ENCODE measurements at places on chromosomes 5 and 9.

DNA sequence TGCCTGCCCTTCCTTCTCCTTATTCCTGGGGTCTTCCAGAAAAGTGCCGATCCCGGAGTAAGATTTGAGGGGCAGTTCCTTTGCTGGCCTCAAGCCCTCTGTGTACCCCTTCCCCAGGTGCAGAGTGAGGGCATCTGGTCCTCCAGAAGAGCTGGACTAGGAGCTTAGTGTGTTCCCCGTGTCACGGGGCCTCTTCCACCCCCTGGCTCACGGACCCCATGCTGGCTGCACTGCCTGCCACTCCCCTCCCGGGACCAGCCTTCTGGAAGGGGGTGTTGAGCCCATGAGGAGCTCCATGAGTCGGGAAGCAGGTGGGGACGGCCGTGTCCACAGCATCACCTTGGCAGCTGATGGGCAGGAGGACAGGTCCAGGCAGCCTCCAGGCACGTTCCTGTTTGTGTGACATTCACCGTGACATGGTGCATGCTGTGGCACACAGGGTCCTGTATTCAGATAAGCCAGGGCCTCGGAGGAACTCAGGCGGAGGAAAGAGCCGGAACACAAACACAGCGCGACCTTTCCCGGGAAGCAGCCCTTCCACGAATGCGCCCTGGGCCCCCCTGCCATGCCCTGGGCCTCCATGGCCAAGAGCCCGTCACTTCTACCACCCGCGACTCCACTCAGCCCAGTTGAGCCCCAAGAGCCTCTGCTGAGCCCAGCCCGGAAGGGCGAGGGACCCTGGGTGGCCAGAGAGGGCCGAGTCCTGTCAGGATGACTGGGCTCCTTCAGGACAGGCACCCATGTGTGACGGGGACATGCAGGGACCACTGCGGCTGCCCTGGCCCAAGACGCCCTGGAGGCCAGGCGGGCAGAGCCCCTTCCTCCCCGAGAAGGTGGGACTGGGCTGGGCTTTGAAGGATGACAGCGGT lies 5.9 kb upstream of the LCN1 start:
- DNase-seq: no peak

DNA sequence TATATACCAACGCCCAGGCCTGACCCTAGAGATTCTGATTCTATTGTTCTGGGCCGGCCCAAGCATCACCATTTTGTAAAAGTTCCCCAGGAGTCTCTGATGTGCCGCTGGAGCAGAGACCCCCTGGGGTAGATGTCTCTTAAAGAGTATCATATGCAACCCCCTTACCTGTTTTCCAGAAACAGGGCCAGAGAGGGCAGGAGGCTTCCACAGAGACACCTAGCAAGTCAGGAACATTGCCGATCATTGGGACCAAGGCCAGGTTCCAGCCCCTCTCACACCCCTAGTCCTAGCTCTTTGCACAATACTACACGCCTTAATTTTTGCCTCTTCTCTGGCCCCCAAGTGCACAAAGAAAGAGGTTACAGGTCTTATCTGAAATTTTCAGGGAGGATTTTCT lies 63.8 kb downstream of the TMOD1 start:
- DNase-seq: no peak

- no peak for DNase-seq
Observed at GRCh38 chr5:168125445-168126199, 165.8 kb upstream of the WWC1 start.

DNA sequence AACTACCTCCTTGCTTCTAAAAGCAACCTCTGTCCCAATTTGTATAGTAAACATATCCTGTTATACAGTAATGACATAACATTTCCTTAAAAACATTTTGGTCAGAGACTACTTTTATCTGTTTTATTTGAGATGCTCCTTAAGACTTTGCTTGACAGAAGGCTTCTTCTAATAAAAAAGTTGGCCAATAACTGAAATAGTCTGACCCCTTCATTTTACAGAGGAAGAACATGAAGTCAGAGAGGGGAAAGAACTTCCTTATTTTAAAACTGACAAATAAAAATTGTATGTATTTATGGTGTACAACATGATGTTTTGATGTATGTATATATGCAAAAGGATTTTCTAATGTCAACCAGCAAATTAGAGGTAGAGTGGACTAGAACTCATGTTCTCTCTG lies 35.8 kb upstream of the SPARC start:
- no peak for DNase-seq

GRCh38 chr5:27947088-27947487 lies 908.7 kb upstream of the CDH9 start:
- no peak for DNase-seq

GRCh38 chr5:116509483-116510244 lies 65.0 kb downstream of the SEMA6A start:
- DNase-seq: no peak

DNA sequence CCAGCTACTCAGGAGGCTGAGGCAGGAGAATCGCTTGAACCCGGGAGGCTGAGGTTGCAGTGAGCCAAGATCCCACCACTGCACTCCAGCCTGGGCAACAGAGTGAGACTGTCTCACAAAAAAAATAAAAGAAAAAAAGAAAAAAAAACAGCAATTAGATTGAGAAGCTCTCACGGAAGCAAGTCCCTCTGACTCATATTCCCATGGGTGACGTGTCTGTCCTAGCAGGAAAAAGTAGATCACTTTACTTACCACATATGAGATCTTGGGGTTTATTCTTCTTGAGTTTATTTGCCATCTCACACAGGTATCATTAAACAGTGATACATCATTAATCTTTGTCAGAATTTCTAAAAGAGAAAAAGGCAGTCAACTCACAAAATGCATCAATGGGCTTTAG lies 62.6 kb downstream of the SUSD1 start:
- DNase-seq: no peak

- DNase-seq: no peak
Observed at GRCh38 chr9:123426406-123426805, 70.4 kb downstream of the CRB2 start.

GRCh38 chr9:25813478-25813877 lies 135.2 kb upstream of the TUSC1 start:
- no peak for DNase-seq

DNA sequence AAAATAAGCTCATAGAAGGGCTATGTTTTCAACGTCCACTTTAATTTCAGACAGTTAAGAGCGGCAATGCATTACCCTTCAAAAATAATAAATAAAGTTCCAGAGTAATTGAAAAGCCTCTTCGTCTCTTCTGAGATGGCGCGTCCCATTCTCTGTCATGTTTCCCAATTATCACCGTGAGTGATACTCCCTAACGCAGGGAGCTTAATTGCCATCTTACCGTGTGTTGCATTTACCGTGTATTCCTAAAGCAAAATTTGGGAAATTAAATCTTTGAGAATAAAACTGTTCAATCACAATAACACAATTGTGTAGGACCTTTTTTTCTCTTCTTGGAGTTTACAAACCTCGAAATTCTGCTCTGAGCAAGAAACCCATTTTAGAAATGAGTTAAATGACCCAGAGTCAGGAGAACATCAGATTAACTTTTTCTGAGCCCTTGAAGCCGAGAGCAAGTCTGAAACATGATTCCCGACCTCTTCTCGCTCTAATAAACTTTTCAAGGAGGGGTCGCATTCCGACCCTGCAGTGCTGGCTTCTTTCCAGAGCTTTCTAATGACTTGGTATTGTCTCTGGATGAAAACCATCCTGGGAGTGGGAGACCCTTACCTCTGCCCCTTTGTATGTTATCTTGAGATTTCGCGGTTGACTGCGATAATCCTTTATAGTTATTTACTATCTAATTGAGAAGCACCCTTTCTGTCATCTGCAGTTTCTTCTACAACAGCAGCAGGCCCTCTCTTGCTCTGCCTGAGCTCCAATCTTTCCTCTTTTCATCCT lies 251.5 kb downstream of the FSTL4 start:
- DNase-seq: no peak

DNA sequence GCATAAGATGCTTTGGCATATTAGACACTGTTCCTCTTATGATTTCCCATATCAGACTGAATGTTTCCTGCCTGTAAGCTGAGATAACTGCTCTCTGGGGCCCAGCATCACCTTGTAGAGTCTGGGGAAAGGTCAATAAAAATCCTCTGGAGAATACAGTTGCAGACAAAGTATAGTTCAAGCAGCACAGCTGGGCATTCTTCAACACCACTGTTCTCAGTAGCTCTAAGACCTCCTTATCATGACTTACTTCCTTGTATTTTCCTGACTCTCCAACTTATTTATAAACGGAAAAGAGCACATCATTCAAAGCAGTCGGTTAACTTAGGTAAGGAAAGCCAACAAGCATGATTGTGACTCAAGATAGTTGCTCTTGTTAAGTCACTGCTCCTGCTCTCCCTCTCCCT lies 208.7 kb upstream of the RASEF start:
- DNase-seq: no peak

- no peak for DNase-seq
Observed at GRCh38 chr5:151225475-151225874, 1.6 kb upstream of the CCDC69 start.

GRCh38 chr9:88979021-88979420 lies 12.2 kb upstream of the S1PR3 start:
- no peak for DNase-seq

GRCh38 chr5:133260715-133261114 lies 208.9 kb downstream of the HSPA4 start:
- DNase-seq: no peak

- DNase-seq: no peak
Observed at GRCh38 chr5:154141745-154142221, 48.8 kb upstream of the GALNT10 start.

DNA sequence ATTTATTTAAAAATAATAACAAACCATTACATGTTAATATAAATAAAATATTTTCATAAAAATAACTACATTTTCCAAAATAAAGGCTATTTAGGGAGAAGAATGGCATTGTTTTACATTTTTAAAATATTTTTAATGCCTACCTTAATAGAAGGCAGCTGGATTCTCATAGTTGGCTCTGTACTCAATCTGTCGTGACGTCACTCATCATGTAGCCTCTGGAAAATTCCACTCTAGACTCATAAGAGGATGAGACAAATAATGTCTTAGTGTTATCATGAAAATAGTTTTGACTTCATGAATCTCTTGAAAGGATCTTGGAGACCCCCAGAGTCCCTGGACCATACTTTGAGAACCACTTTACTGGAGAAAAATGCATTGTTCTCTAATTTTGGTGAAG lies 93.1 kb downstream of the NXNL2 start:
- no peak for DNase-seq

- DNase-seq: no peak
Observed at GRCh38 chr5:6423327-6424109, 25.1 kb upstream of the UBE2QL1 start.

DNA sequence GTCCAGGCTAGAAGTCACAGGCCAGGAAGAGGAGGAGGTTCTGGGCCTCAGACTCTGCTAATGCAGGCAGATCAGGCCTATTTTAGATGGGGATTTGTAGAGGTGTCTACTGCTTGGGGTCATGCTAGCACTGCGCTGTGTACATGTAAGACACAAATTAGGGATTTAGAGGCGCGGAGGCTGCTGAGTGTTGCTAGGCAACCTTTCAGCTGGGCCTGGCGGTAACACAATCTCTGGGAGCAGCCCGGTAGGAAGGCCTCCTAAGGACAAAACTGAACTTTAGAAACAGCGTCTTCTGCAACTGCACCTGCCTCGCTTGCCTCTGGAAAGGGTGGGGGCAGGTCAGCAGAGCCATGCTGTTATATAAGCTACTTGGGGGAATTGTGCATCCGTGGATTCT lies 147.9 kb downstream of the MACROH2A1 start:
- no peak for DNase-seq

DNA sequence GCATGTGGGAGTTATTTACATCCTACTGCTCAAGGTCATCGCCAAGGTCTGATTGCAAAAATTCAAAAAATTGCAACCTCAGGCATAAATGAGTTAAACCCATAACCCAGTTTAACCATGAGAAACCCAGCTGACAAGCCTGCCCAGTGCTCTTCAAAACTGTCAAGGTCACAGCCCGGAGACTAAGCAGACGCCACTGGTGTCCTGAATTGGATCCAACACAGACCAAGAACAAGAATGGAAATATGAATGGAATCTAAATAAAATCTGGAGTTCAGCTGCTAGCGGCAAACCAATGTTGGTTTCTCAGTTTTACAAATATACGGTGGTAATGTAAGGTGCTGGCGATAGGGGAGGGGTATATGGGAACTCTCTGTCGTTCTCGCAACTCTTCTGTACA lies 201.5 kb upstream of the MVB12B start:
- DNase-seq: no peak

DNA sequence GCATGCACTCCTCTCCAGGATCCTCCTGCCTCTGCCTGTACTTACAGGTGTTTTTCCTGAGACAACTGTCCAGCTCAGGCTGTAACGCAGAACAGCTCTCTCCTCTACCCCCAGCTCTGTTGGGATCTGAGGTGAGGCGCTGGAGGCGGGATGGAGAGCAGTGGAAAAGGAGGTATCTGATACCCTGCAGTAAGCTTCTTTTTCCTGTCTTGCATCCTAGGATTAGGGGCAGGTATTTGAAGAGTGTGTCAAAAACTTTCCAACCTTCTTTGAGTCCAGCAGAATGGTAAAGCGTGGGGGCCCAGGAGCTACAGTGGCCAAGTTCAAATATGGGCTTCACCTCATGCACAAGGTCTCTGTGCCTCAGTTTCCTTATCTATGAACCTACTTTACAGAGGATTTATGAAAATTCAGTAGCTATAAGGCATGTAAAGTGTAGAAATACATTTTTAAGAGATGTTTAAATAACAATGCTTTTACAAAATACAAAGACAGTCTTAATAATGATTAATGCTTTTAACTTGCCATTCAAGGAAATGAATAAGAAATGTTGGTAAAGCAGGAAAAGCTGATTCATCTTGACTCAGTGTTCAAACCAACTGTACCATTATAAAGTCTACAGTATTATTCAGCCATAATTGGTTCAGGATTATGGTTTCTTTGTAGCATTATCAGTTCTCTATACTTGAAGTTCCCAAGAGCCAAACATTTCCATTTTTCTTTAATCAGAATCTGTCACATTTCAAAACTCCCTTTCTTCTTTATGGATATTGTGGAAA lies 26.1 kb downstream of the MAP1B start:
- no peak for DNase-seq

- no peak for DNase-seq
Observed at GRCh38 chr5:157143127-157143971, 684 bp upstream of the MED7 start.

DNA sequence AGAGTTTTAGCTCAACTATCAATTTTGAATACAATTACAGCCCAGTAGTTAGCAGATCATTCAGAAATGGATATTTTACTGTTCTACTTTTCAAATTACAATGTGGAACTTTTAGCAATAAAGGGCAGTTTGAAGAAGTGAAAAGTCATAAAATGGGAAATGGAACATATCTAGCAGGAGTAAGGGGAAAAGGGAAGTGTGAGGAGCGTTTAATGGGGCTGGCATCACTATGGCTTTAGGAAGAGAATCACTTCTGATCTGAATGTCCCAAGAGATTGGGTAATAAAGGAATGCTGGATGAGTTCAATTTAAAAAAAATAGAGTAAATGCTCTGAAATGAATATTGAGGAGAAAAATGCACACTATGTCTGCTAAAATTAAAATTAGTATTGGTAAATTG lies 77.4 kb downstream of the ATPSCKMT start:
- DNase-seq: no peak

DNA sequence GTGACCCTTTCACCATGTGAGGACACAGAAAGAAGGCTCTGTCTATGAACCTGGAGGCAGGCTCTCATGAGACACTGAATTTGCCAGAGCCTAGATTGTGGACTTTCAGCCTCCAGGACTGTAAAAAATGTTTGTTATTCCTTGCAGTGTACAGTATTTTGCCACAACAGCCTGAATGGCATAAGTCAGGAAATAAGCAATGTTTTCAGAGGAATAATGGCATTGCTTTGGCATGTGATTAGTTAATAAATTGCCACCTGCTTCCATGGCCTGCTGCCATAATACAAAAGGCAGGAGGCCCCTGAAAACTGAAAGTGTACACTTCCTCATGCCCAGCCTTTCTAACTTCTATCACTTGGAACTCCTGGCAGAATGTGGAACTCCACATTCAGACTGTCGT lies 408.1 kb downstream of the GADD45G start:
- DNase-seq: no peak

Measured in cortex of kidney (tissue), 1 donor.